ENCODE measurements at places on chromosomes 7 and 10. TPM values are rescaled to one million over a fixed set of nuclear protein-coding genes. Genes with fewer than 3 reads are reported as not detected.

Gene SRPK2
- total RNA-seq = 116 TPM

Gene MSMB
- total RNA-seq = not detected

DNA sequence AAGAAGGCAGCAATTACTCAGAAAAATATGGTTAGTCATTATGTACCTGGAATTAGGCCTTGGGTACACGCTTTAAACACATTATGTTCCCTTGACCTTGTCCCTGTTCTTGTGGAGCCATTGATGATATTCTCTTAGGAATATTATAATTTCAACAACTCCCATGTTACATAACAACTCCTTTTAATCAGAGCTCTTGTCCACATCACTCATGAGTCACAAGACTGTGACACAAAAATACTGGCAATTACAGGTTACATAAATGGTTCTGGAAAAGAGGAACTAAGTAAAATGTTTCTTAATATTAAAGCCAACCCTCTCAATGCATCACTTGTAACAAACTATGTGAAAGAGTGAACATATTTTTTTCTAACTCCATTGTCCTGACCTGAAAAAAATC is 143.8 kb upstream of the PCLO start:
- DNase-seq = no peak

Gene GPR26
- total RNA-seq = not detected

DNA sequence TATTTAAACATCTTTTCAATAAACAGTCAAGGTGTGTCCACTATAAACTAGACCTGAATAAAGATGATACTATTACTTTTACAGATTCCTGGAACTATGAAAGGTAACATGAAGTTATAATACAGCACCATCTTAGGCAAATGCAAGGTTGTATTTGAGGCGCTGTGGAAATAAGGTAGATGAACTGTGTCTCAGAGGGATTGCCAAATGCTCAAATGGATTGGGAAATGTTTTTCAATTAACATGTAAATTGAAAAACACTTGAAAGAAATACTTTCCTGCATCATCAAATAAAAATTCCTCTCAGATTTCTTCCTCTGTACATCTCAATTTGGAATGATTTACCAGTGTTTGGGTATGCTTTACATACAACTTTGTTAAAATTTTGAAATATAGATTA is 139.4 kb downstream of the DKK1 start:
- no peak for DNase-seq

- no peak for DNase-seq
Measured at GRCh38 chr10:91762878-91763277, 35.3 kb upstream of the TNKS2 start.

DNA sequence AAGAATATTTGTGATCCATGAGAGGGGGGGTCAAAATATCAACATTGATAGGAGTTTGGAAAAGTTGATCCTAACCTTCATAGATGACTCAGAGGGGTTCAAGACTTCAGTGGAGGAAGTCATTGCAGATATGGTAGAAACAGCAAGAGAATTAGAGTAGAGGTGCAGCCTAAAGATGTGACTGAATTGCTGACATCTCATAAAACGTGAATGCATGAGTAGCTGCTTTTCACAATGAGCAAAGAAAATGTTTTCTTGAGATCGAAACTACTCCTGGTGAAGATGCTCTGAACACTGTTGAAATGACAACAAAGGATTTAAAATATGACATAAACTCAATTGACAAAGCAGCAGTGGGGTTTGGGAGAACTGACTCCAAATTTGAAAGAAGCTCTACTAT is 700.7 kb upstream of the FZD8 start:
- no peak for DNase-seq

- DNase-seq = no peak
Measured at GRCh38 chr10:3481496-3481895, 303.5 kb downstream of the KLF6 start.

DNA sequence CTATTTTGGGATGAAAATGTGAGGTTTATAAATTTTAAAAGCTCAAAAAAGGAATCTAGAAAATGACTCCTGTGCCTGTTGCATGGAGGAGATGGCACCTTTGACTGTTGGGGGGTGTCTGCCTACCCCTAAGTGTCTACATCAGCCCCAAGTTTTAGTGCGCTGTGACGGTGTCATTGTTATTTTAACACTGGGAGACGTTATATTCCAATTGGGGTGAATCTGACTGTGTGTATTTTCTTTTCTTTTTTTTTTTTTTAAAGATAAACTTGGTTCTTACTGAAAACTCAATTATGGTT is 517 bp downstream of the SRGN start:
- no peak for DNase-seq

DNA sequence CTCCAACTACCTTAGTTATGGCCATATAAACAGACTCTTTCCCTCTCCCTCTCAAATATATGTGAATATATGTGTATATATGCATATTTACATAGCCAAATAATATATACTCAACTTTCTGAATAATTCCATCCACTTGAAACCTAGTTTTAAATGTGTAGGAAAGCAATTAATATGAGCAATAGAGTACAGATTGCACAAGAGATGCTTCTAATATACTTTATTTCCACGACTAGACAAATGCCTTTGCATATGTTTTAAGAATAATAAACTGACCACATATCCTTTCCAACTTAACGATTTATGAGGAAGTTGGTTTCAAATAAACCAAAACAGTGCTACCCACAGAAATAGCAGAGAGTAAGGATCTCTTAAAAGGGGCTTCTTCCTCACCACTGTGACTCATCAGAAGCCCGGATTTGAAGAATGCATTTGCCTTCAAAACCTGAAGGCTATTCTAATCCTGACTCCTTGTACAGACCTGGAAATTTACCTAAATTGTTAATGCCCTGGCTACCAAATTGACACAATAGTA is 266.3 kb downstream of the AHR start:
- no peak for DNase-seq

DNA sequence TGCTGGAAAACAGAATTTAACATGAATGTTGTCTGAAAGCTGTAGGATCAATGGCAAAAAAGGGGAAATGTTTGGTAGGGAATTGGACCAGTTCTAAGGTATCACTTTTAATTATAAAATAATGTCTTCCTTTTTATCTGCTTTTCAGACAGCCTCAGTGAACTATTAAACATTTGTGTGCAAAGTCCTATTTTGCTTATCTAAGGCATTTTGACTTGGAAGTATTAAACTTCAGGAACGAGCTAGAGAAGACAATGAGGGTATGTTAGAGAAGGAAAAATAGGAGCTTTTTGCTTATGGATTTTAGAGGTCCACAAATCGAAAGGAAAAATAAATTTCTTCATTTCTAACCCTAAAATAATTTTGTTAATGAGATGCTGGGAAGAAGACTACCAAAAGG is 63.3 kb downstream of the PODXL start:
- DNase-seq = no peak

Gene ZNF736
- total RNA-seq = 42.7 TPM

- DNase-seq = no peak
Measured at GRCh38 chr10:9419757-9420156, 1365.3 kb downstream of the GATA3 start.

DNA sequence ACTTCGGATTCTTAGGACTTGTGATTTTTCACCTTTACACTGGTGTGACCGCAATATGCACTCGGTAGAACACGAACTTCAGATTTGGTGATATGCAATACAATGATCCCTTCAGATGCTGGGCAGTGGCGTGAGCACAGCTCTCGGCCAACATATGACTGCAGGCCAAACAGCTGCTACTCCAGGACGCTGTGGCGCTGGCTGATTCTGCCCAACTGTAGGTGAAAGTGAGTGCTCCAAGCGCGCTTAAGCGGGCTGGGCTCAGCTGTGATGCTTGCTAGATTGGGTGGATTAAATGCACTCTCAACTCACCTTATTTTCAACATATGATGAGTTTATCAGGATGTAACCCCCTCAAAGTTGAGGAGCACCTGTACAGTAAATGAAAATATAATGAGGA is 137.6 kb upstream of the RET start:
- DNase-seq = no peak

Measured in urinary bladder (tissue), 4 donors.